ENCODE measurements at places on chromosomes 6 and 20.

DNA sequence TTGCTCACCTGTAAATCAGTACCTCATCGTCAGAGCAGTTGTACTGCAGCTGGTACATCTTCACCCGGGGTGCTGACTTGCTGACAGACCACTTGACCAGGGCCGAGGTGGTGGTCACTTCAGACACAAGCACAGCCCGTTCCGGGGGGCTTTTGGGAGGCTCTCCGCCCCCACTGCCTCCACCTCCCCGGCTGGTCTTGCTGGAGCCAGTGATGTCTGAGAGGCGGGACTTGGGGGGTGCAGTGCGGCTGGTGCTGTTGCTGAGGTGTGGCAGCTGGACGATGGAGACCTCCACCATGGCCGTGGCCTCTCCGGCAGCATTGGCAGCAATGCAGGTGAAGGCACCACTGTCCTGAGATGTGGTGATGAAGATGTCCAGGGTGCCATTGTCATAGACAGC is 155.5 kb downstream of the LRFN2 start:
- no peak for DNase-seq

DNA sequence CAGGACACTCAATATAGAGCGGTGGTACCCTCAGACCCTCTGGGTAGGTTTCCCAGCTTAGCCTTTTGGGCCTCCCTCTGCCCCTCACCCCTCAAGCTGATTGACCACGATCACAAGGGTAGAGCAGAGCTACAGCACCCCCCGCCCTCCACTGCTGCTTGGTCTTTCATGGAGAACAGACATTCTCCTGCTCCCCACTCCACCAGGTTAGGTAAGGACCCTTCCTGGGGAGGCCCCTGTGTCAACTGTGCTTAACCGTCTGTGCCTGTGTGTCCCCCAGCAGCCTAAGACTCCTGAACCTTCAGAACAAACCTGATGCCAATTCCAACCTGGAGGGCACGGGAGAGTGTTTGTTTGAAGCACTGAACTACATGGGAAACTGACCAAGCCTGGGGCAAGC is 11.8 kb downstream of the MYH7B start:
- no peak for DNase-seq

- no peak for DNase-seq
Measured at GRCh38 chr20:9160331-9160730, 91.4 kb downstream of the PLCB4 start.

DNA sequence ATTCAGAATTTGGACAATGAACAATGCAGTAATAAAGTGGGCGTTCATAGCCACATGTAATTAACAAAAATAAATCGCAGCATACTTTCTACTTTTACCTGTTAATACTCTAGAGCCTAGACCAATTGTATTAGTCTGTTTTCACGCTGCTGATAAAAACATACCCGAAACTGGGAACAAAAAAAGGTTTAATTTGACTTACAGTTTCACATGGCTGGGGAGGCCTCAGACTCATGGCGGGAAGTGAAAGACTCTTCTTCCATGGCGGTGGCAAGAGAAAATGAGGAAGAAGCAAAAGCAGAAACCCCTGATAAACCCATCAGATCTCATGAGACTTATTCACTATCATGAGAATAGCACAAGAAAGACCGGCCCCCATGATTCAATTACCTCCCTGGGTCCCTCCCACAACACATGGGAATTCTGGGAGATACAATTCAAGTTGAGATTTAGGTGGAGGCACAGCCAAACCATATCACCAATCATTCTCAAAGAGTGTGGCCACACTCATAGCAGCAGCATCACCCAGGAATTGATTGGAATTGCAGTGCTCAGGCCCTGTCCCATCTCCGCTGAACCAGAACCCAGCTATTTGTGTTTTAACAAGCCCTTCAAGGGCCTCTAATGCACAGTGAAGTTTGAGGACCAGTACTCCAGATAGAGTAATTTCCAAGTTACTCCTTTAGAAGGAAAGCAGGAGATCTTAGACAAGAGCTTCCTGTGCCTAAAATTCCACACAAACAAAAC is 650.0 kb downstream of the KIF16B start:
- no peak for DNase-seq

DNA sequence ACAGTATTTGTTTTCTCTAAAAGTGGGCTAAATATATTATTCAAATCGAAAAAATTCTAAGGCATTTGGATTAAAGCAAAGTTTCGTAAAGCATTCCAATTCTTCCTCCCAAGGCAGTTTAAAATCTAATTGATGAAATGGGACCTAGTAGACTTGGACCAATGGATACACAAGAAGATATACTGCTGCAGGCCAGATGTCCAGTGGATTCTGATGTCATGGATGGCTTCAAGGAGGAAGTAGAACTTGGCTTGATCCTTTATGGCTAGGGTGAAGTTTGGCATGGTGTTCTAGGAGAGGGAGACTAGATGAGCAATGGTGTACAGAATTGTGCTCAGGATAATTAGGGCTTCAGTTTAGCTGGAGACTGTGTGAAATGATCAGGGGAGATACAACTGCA is 559.5 kb upstream of the MMS22L start:
- DNase-seq: no peak

GRCh38 chr6:49806145-49806544 is 19.1 kb upstream of the PGK2 start:
- no peak for DNase-seq

DNA sequence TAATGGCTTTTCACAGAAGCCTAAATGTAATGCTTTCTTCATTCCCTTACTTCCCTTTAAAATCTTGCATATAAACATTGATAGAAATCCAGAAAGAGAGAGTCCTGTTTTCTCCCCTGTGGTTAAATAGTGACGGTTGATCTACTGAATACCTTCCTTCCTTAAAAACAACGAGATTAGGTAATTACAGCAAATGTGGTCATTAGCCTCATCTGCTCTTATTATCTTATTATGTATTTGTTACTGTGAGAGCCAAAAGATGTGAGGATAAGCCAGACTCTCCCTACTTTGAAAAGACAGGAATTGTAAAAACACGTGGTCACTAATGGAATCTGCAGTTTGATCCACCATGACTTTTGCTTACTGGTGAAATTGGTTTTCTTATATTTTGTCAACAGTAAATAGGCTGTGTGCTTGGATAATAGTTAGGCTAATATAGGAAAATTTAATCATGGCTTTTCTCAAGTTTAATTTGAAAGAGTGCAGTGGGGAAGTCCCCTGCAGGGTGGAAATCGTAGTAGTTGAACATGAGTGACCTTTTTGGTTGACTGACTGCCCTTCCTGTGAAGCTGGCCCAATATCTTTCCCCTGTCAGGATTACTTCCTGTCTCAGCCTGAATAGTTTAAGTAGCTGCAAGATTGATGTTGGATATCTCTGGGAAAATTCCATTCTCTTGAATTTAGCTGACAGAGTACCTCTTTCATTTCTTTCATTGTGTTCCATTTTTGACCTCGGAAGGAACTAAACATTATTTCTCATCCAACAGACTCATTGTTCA is 62.8 kb downstream of the JARID2 start:
- no peak for DNase-seq

- DNase-seq: no peak
Measured at GRCh38 chr6:143061597-143062385, 1.1 kb downstream of the AIG1 start.

GRCh38 chr20:38113401-38114325 is 51.4 kb downstream of the TGM2 start:
- no peak for DNase-seq

- DNase-seq: no peak
Measured at GRCh38 chr6:115891750-115892149, 168.9 kb downstream of the FRK start.

- no peak for DNase-seq
Measured at GRCh38 chr6:110635096-110635495, 158.7 kb upstream of the SLC22A16 start.

DNA sequence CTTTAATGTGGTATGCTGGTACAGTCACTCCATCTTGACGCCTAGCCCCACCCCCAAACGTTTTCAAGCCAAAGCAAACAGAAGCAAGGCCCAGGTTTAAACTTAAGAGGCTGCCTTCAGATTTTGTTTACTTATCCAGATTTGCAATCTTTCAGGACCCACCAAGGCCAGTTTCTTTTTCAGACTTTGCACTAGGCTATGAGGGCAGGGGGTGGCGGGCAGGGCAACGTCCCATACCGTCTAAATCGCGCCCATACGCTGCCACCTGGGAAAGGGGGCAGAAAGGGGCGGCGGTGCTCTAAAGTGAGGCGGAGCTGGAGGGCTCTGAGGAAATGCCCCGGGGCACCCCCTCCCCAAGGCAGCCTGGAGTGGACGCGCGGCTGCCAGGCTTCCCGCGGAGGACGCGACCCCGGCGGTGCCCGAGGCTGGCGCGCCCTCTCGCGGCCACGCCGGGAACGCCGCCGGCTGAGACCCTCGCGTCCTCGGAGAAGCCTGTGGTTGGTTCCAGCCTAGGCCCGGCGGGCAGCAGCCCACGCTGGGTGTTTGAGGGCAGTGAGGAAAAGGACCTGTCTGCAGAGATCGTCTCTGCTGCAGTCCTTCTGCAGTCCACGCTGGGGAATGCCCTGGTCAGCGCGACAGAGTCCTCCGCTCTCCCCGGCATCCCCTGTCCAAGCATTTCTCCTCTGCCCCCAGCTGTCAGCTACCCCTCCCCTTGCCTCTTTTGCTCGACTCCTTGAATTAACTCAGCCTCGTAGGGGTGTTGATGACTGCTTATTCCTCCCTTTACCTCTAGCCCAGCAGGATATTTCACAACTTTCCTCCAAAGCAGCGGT is 129.2 kb upstream of the PRND start:
- peak; percentile 28 for DNase-seq

DNA sequence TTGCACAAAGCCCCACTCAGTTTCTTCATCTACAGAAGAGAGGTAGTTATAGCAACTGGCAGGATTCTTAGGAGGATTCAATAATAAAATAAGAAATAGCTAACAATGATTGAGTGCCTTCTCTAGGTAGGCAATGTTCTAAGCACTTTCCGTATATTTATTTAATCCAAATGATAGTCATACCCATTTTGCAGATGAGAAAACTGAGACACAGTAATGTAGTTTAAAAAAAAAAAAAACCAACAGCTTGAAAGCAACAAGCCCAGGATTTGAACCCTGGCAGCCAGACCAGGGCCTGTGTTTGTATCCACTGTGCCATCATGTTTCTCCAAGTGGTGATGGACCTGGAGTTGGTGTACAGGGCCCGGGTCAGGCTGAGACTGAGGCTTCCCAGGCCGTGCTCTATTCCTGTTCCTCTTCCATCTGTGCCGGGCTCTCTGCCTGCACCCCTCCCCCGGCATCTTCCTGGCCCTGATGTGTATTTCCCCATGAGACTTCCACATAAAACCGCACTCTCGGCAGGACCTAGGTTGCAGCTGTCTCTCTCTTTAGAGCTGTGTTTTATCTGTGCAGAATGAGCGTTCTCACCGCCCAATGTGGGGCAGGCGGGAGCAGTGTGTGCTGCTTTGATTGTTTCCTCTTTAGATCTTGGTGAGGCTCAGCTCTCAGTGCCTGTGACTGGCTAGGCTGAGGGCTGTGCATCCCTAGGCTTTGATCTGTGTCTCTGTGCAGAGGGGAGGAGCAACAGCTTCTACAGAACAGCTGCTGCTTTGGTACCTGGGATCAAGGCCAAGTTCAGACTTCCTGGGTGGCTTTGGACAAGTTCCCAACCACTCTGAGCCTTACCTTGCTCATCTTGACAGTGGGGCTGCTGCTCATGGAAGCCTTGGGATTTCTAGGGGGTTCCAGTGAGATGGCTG is 49.5 kb downstream of the TOX2 start:
- no peak for DNase-seq

DNA sequence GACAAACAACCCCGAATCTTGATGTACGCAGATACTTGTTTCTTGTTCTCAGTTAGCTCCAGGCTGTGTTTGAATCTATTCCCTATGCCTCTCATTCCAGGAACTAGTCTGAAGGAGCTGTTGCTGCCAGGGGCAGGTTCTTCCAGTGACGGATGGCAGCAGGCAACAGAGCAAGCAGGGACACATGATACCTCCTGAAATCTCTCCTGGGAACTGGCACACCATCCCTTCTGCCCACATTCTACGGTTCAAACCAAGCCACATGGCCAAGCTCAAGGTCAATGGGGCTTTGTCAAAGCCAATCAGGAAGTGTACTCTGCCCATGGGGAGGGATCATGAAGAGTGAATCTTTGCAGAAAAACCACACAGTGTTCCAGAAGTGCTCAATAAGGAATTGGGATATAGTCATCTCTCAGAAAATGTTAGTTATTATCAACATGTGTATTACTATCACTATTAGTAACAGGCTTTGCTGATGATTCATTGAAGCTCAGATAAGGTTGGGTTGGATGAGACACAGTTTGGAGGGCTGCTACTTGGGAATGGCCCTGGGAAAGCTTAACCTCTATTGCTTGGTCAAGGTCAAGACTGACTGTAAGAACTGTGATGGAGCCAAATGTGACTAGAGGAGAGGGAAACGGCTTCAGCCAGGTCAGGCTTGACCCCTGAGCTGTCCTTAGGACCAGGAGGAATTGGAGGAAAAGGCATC is 454.9 kb downstream of the PTPRT start:
- DNase-seq: no peak

DNA sequence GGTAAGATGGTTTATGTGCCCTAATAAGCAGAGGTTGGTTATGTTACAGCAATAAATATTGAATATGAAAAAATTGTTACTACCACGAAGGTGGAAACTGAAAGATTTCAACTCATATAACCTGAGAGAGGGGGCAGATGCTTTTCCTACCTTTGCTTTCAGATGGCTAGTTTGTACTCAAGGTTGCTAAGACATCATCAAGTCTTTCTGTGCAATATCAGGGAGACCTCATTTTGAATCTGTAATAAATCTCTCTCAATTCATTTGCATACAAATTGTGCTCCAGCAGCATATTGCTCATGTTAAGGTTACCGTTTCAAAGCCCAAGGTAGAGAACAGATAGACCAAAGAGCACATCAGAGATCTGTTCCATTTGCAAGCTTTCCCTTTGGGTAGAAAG is 220.4 kb downstream of the KHDC1L start:
- no peak for DNase-seq

DNA sequence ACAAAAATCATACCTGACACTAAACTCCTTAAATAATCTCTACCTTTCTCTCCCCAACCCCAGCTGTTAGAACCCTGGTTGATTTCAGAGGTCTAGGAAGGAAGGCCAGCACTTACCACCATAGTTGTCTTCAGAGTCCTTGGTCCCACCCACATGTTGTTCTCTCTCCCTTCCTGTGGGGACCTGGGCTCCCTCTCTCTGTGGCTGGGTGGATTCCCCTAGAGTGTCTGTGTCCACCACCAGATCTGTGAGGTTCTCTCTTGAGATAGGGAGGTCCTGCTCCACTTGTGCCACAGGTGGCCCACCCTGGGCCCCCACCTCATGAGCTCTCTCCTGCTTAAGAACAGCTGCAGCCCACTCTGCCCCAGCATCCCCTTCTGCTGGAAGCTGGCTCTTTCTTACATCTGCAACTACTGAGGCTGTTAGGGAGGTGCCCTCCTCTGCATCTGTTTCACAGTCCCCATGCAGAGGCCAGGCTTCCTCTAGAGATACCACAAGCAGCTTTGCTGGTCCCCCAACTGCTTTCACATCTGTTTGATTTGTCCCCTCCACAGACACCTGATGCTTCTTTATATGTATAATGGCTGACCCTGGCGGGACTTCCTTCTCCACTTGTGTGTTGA is 5.2 kb downstream of the MDC1 start:
- DNase-seq: no peak

Data from SW 1271 (cell line).